ENCODE measurements at places on chromosomes 11 and 22.

- no peak for DNase-seq
Measured at GRCh38 chr11:134579724-134580609, 167.9 kb upstream of the B3GAT1 start.

GRCh38 chr11:8636127-8636526 lies 42.1 kb upstream of the STK33 start:
- DNase-seq: no peak

- DNase-seq: peak; percentile 21
Measured at GRCh38 chr22:17876306-17876831, 102.1 kb upstream of the BID start.

- DNase-seq: peak; percentile 37
Measured at GRCh38 chr11:72493426-72494108, 59.2 kb upstream of the CLPB start.

GRCh38 chr11:2769409-2770095 lies 69.8 kb upstream of the KCNQ1OT1 start:
- DNase-seq: no peak

DNA sequence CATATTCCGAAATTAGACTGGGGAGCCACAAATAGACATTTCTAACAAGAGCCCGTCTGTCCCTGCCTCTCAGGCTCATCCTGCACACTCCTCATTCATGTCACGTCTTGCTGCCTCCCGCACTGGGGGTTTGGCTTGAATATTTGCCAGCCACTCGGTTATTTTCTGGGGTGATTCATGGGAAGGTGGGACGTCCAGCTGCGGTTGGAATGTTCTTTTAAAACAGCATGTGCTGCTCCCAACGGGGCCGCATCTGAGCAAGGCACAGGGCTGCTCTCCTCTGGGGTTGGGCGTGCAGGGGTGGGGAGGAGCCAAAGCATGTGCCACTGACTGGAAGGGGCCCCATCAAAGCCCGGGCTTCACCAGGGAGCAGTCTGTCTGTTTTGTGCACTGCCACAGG lies 25.9 kb upstream of the SLC5A4 start:
- DNase-seq: no peak

GRCh38 chr22:36951746-36952145 lies 38.3 kb downstream of the CSF2RB start:
- DNase-seq: no peak

- no peak for DNase-seq
Measured at GRCh38 chr11:1883346-1884302, 8.1 kb downstream of the PRR33 start.

GRCh38 chr11:27830206-27830605 lies 130.0 kb upstream of the BDNF start:
- no peak for DNase-seq

DNA sequence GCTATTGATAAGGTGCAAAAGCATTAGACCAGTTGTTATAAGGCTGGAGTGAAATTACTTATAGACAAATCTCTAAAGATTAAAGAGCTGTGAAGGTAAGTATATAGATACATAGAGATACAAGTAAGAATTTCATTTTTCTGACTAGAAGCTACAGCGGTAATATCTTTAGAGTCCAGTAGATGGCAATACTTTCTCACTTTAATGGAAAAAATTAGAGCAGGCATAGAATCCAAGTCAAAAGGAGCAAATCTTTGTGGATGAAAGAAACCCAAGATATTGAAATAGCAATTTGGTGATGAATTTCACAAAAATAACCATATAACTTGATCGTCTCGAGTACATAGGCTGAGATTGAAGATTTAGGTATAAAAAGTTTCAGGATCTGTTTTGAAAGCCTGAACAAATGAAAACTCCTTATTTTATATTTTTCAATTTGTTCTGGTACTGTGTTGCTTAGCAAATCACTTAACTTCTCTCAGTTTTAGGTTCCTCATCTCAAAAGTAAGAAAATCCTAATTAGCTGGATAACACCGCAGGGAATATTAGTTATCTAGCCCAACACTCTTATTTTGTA lies 81.9 kb downstream of the UVRAG start:
- DNase-seq: peak; percentile 76

DNA sequence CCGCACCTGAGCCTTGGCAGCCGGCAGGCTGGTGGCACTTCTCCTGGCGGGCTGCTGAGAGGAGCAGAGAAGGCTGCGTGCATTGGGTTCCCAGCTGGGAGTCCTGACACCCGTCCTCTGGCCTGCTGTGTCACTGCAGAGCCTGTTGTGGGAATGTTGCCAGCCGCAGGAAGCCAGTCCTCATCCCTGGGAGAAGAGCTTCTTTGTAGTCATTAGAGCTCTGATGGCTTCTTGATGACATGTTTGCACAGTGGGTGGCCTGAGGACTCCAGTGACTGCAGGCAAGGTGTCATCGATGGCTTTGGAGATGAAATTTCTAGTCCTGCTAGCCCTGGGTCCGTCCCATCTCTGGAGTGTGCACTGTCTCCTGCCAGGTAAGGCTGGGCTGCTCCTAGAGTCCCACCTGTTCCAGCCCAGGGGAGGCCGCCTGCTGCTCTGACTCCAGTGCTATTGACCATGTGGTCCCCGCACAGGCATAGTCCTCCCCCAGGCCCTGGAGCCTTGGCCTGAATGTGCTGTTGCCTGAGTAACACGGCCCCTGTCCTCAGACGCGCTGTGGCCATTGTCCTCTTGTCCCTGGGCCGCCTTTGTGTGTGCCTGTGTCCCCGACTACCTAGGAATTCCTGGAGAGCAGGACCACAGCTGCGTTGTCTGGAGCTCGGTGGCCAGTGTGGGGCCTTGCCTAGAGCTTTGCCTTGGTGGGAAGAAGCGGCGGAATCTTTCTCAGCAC lies 129.2 kb downstream of the CACNA1I start:
- no peak for DNase-seq

- no peak for DNase-seq
Measured at GRCh38 chr11:15616130-15617105, 501.7 kb downstream of the INSC start.

GRCh38 chr22:30046716-30047363 lies 33.4 kb upstream of the HORMAD2 start:
- no peak for DNase-seq

DNA sequence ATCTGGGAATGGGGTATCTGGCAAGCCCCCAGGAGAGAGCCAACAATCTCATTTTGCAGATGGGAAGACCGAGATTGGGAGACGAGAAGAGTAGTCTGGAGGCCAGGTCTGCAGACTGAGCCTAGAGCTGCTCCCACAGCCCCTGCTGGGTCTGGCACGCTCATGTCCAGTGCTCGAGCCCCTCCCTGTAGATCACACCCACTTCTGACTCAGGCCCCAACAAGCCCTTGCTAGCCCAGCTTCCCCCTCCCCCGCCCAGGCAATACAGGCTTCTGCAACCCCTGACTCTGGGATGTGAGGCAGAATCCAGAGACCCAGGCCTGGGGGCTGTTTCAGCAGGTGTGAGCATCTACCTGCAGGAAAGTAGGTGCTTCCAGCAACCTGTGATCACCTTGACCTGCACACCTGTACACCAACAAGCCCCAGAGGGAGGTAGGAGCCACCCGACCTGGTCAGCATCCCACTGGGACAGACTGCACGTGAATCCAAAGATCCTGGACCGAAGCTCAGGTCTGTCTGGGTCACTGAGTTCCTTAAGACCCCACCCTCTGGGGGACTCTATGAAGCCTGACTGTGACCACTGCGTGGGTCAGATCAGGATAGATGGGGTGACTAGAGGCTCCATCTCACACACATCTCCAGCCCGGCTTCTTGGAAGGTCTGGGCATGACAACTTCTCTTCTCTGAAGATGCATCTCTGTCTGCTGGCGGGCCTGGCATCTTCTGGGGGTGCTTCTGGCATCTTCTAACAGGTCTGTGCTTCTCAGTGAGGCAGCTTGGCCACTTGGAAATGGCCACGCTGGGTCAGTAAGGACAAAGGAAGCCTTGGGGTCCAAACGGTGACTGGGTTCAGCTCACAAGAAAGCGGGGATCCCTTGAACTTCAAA lies 29.3 kb downstream of the LINC01488 start:
- DNase-seq: no peak

DNA sequence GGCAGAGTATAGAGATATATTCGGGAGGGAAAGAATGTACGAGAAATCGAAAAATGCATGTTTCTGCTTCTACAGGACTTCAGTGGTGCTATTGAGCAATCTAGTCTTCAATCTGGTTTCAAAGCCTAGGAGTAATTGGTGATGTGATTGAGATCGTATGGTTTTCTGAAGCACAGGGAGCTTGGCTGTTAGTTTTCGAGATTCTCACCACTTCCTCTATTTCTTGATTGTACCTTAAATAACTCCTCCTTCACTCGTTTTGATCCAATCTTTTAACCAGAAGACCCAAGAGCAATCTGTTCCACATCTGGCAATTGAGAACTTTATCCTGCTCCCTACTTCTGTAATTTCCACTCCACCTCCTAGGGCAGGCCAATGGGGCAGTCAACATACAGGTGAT lies 518 bp downstream of the CCDC179 start:
- peak; percentile 5 for DNase-seq

DNA sequence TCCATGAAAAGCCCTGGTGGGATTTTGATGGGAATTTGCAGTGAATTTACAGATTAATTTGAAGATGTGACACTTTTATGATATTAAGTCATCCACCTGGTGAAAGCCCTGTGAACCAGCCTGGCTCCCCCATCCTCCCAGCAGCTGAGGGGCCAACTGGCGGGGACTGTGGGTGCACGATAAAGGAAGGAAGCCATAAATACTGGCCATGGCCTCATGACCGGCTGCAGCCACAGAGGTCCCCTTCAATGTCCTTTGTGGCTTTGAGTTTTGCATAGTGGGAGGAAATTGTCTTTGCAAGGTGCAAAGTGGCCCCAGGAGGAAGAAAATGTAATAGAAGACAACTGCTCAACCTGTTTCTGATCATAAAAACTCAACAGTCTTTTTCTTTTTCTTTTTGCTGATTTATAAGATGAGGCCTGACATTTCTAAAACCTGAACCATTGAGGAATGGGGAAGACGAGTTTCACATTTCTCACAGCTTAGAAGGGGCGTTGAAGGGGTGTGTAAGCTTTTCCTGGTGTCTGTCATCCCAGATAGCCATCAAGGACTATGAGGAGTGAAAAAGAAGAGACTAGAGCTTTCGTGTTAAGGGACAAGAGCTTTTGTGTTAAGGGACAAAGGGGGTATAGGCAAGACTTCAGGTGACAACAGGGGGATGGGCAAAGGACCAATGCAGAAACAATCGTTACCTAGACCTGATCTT lies 6.3 kb upstream of the NDUFV1 start:
- DNase-seq: peak; percentile 78

GRCh38 chr22:38112381-38112780 lies 1.9 kb upstream of the BAIAP2L2 start:
- no peak for DNase-seq

DNA sequence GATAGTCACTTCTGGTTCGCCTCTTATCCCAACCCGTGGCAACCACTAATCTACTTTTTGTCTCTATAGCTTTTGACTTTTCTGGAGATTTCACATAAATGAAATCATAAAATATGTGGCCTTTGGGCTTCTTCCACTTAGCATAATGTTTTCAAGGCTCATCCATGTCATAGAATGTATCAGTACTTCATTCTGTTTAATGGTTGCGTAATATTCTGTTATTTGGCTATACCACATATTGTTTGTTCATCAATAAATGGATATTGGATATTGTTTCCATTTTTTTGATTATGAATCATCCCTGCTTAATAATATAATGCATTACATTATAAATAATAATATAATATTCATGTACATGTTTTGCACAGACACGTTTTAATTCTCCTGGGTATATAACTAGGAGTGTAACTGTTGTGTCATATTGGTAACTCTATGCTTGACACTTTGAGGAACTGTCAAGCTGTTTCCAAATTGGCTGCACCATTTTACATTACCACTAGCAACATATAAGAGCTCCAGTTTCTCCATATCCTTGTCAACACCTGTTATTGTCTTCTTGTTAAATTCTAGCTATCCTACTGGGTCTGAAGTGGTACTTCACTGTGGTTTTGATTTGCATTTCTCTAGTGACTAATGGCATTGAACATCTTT lies 181.5 kb downstream of the CADM1 start:
- DNase-seq: no peak

DNA sequence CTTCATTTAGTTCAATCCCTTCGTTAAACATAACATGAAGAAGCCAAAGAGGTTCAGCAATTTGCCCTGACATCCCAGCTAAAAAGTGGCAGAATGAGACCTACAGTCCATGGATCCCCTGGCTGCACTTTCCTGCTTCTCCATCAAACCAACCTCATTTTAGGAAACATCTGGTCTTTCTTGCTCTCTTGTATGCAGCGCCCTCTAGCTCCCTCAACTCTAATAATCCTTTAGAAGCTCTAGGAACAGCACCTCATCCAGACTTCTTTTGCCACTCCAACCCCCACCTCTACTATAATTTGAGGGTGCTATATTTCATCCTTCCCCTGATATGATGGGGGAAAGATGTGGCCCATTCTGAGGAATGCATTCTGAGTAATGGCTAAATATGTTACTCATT lies 7.4 kb downstream of the CNTF start:
- peak; percentile 63 for DNase-seq

- no peak for DNase-seq
Measured at GRCh38 chr22:19019029-19019678, 83.1 kb upstream of the PRODH start.

- no peak for DNase-seq
Measured at GRCh38 chr11:41659985-41660384, 200.5 kb upstream of the LRRC4C start.

- DNase-seq: peak; percentile 41
Measured at GRCh38 chr11:32088117-32088941, 2.5 kb upstream of the RCN1 start.

DNA sequence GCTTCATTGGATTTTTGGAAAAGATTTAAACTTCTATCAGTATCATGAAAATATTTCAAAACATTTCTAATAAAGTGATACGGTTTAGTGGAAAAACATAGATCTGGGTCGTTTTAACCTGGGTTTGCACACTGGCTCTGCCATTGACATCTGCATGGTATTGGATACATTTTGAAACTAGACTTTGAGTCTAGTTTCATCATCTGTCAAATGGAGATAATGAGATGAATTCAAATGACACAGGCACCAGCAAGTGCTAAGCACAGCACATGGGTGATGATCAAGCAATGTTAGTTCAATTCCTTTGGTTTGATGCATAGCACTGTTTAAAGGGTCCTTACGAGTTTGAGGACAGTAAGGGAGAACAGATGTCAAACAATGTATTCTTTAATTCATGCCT lies 819.0 kb upstream of the CCDC90B start:
- no peak for DNase-seq

DNA sequence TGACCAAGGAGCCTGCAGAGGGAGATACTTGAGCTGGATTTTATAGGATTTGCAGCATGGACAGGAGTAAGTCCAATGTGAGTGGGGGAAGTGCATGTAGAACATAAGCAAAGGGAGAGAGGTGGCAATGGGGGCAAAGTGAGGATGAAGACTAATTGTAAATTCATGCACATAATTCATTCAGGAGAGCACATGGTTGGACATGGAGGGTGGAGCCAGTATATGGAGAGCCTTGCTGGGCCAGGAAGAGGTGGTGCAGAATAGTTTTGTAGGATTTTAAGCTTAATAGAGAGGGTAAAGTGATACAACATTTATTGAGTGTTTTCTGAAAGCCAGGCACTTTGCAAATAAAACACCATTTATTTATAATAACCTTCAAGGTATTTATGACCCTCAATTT lies 274.3 kb upstream of the C11orf87 start:
- DNase-seq: no peak
